ENCODE measurements at places on chromosomes 1 and 21.

DNA sequence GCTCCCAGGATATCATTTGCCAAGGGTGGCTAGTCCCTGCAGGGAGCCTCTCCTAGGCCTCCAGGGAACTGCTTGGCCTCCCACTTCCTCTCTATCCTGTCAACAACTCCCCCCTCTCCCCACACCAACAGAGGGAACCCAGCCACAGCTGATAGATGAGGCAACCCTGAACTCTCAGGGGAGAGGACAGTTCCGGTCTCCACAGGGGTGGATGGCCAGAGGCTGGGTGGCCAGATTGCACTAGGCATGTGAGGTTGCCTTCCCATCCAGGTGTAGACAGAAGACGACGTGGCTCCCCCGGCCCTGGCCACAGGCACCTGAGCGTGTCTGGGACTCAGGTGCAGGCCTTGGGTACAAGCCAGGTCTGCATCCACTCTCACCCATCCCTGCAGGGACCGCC is 53.3 kb downstream of the TOR1AIP2 start:
- DNase-seq = no peak

- DNase-seq = no peak
Measured at GRCh38 chr1:32372149-32372756, 9.9 kb downstream of the TSSK3 start.

DNA sequence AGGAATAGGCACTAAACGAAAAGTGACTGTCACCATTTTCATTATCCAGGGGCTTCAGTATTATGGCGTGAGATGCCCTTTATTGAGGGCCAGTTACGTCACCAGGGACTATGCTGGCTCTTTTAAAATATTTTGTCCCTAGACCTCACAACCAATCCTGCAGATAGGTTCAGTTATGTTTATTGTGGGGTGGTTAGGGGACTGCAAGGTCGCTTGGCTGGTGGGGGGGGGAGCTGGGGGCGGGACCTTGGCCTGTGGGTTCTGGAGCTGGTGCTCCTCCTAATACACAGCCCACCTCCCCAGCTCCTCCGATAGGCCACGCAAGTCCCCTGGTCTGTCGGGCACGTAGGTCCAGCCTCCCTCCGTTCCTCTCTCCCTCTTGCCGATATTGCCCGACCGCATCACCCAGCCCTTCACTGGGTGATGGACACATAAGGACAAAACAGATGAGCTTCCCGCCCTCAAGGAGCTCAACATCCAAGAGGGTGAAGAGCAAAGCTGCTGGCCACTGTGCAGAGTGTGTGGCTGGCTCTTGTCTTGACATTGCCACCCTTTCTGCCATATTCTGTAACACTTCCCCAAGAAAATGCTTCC is 271.8 kb downstream of the MATN1 start:
- no peak for DNase-seq

DNA sequence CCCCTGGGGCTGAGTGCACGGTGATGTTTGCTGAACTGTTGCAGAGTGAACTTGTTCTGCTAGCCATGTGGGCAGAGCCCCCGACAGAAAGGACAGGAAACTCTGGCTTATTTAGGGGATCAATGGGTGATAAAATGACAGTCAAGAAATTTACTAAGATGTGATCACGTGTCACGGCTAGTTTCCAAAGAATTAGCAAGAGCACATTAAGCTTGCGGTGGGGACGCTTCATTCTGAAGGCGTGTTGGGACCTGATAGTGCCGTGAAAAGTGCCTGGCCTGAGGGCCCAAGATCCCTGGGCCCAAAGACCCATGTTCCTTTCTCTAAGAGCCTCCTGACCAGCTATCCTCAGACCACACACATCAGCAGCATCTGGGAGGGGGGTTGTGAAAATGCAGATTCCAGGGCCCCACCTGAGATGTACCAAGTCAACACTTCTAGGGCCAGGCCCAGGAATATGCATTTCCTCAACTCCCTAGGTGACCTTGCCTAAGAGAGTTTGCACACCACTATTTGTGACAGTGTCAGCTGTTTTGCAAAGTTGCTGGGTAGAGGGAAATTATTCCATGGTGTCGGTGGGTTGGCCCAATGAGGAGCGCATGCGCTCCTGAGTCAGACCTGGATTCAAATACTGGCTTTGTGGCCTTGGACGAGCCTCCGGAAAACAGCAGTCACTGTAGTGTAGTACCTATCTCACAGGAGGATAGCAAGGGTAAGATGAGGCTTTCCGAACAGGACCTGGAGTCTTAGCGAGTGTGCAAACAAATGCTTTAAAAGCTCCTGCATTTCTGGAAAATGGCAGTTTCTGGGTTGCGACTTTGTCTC is 77.5 kb downstream of the SPSB1 start:
- no peak for DNase-seq

- DNase-seq = no peak
Measured at GRCh38 chr1:158177700-158178450, 2.8 kb upstream of the CD1D start.

DNA sequence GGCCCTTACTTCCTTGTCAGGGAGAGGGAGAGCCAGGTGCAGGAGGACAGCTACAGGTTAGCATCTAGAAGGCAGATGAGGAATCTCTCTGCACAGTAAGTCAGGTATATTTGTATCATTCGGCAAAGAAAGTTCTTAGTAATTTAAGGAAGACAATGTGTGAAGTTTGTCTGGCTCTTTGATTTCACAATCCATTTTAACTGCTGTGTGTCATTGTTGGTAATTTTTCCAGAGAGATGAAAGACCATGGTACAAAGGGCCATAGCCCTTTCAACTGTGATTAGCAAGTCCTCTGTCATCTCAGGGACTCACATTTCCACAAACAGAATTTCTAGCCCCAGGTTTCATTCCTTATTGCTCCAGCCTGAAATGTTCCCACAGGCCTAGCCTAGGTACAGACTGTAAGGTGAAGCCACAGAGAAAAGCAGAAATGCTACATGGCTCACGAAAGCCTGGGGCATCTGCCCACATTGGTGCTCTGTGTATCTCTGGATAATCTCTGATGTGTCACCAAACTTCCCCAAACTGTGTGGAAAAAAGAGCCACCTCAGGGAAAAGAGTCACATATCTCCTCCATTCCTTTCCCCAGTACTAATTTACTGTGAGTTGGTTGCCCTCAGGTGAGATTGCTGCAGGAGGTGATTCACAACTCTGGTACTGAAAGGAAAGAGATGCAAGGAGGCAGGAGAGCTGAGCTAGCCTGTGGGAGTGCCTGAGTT is 70.6 kb downstream of the SYT6 start:
- DNase-seq = no peak

- DNase-seq = no peak
Measured at GRCh38 chr1:174153085-174153824, 6.1 kb upstream of the RABGAP1L start.

DNA sequence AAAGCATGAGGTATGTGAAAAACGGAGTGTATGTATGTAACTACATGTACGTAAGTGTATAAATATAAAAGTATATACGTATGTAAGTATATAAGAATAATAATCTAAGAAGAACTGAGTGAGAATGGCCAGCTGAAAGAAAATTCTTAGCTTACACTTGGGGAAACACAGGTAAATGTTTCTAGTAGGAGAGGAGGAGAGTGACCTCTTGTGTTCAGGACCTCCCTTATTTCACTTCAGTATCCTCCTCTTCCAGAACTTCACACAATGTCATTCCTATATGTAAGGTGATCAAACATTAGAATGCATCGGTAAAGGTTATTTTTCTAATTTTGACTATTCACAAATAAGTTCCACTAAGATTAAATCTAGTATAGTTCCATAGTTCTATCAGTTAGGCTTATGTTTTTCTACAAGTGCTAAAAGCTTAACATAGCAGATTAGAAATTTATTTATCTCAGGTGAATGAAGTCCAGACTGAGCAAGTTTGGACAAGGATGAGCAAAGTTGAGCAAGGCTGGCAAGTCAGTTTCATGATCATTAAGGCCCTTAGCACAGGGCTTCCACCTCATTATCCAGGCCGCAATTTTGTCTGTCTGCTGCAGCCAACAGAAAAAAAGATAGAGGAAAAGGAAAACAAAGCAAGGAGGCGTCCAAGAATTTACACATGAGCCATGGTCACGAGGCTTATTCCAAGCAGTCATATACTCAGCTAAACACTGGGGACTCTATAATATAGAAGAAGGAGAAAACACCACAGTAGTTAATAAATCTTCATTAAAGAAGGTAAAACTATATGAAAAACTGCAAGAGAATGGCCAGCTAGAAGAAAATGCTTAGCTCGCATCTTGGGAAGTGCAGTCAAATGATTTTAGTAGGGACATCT is 7.1 kb upstream of the MROH9 start:
- DNase-seq = no peak

DNA sequence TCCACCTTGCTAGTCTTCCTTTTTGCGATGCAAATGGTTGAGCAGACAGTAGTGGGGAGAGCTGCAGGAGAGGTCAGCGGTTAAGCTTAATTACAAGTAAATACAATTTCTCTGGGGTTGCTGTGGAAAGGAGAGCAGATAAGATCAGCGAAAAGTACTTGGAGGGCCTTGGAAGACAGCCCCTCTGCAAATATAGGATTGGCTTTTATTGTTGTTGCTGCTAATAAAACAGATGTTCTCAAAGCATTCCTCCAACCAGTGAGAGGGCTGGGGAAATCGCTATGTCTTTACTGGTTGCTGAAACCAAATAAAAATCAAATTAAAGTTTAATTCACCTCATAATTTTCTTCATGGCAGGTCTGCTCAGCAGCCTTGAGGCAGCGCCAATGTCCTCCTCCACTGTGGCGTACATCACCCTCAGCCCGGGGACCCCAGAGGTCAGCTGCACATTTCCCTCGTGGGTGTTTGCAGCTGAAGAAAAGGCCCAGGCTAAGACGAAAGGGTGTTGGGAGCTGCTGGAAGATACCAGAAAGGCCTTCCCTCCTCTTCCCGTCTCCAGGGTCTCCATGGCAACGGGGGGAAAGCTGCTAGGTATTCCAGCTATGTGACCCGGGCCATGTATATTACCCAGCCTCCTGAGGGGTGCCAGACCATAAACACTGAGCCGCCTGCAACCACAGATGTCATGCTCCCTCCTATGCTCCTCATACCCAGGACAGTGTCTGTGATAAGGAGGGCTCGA is 54.6 kb upstream of the POU2F1 start:
- no peak for DNase-seq

DNA sequence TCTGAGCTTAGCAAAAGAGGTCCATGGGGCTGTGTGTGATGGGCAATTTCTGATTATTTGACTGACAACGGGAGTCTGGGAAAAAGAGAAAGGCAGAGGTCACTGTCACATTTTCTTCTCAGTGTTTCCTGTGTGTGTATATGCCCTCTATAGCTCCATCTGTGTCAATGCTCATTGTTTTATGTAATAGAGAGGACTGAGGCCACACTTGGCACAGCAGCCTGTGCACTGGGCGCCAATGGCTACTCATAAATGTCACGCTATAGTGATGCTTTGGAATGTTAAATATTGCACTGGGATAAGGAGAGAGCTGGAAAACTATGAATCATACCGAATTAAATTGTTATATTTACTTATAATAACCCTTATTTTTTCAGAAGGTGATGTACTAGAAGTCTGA is 365.4 kb downstream of the NEGR1 start:
- DNase-seq = no peak

DNA sequence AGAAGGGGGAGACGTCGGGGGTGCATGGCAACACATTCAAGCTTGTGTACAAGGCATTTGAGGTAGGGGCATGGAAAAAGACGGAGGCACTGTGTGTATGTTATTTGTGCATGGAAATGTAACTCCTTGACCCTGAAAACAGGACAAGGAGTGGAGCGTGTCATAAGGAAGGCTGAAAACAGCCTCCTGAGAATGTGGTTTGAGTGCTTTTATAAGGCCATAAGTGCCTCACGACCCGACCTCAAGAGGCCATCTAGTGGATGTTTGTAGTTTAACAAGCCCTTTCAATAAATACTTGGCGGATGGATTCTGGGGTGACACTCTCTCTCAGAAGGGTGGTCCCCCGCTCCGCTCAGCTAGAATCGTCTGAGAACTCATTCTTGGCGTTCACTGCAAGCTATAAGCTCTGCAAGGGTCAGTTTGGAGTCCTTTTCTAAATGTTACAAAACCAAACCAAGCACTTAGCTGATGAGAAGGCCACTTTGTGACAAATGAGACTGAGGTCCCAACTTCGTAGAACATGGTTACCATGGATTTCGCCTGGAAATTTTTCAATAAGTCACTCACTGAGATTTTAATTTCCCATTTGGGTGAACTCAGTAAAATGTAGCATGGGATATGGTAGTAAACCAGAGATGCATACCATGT is 38.8 kb upstream of the CLCA4 start:
- DNase-seq = no peak

- no peak for DNase-seq
Measured at GRCh38 chr1:157838966-157839365, 2.6 kb downstream of the CD5L start.

- no peak for DNase-seq
Measured at GRCh38 chr1:151975311-151976014, 18.2 kb downstream of the S100A10 start.

GRCh38 chr1:100528871-100529270 is 9.1 kb upstream of the GPR88 start:
- no peak for DNase-seq

GRCh38 chr1:201457508-201457960 is 11.5 kb downstream of the PHLDA3 start:
- no peak for DNase-seq

DNA sequence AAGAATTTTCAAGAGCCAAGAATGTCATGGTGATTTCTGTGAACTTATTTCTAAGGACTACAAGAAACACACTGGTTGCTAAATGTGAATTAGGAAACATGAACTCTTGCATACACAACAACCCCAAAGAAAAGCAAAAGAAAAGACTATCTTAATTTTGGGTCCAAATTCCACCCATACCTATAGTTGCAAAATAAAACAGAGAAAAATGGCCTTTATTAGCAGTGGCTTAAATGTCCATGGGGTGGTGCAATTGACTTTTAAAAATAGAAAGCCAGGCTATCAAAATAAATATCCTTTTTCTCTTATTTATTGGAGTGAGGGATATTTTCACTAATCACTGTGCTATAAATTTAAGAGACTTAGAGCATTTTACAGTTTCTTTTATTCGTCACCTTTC is 80.9 kb upstream of the DPYD start:
- no peak for DNase-seq

GRCh38 chr1:97739596-97740103 is 181.2 kb downstream of the DPYD start:
- DNase-seq = no peak

GRCh38 chr1:101587741-101588140 is 350.9 kb downstream of the S1PR1 start:
- no peak for DNase-seq

DNA sequence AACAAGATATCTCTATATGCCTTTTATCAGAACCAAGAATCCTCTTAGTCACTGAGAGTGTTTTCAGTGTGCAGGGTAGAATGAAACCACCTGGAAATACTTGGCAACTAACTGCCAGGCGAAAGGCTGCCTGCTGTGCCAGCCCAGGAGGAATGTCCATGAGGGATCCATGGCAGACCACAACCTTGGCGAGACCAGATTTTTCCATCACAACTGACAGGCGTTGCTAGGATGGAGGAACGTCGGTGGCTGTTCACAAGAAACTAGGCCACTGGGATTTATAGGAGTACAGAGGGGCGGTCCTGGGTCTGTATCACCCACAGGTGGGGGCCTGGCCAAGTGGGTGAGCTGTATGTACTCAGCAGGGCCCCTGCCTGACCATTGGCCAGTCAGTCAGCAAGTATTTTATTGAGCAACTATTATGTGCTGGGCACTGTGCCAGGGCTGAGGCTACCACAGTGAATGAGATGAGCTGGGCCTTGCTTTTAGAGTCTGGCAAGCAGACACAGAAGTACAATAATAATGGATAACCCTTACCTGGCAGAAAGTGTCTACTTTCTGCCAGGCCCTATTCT is 199.4 kb downstream of the FOXD2 start:
- DNase-seq = no peak

- no peak for DNase-seq
Measured at GRCh38 chr1:184022668-184023067, 14.9 kb downstream of the COLGALT2 start.
